Stimulated activated CD8-positive, alpha-beta memory T cell treated with anti-CD3 and anti-CD28 coated beads, Interleukin-4, amount 100 ng/mL, for 4 hours (primary cell): ENCODE measurements at places on chromosomes 2 and 18.

DNA sequence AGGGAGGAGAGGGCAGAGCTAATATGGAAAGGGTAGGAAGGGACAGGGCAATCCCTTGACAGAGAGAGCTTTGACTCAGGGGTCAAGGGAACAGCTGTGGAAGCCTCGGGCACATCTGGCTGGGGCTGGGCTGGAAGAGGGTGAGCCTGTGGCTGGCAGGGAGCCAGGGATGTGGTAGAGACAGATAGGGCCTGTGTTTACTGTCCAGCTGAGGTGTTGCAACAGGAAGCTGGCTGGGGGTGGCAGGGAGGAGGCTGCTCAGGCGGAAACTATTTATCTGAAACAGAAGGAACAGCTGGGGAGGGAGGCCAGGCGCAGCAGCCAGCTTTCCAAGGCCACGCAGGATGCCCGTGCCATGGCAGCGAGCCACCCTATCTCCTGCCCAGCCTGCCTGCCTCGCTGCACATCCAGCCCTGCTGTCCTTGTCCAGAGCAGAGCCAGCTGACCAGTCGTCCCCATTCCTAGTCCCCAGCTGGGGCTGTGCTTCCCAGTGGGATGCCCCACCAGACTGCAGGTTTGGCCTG lies 264.7 kb downstream of the CYP26B1 start:
- DNase-seq = no peak

GRCh38 chr2:214737188-214737587 lies 72.3 kb downstream of the BARD1 start:
- DNase-seq = no peak

GRCh38 chr18:48707636-48708296 lies 168.9 kb downstream of the CTIF start:
- no peak for DNase-seq

DNA sequence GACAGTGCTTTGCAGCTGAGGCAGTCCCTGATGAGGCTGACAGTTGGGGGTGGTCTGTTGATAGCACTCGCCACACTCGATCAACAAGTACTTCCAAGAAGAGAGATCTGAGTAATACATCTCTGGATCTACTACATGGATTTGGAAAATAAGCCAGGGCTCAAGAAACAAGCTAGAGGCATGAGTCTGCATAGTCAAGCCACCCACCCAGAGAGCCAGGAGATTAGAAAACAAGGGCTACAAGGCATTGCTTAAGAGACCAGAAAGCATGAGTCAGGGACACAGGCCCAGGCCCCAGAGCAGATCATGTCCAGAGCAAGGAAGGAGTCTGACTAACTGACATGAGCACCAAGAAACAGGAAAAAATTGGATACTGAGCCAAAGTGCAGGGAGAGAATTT lies 196.9 kb upstream of the CWC22 start:
- DNase-seq = no peak

- DNase-seq = no peak
Measured at GRCh38 chr2:235501673-235502031, 7.8 kb downstream of the AGAP1 start.
